ENCODE measurements at places on chromosomes 5 and 9.

DNA sequence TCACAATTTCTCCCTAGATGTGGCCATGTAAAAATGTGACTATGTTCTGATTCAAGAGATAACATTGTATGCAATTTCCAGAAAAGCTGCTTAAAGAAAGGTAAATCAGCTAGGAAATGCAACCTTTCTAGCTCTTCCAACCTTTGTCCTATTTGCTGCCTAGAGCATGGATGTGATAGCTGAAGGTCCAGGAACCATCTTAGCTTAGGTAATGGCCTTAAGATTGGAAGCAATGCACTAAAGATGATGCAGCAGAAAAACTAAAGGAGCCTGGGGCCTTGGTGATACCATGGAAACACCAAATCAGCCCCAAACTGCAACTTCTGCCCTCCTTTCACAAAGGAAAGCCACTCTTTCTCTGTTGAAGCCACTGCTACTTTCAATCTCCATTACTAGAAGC, 27.0 kb downstream of the CPLANE1 start:
- no peak for DNase-seq

GRCh38 chr9:129143031-129143927, 32.1 kb downstream of the PTPA start:
- peak; percentile 75 for DNase-seq

DNA sequence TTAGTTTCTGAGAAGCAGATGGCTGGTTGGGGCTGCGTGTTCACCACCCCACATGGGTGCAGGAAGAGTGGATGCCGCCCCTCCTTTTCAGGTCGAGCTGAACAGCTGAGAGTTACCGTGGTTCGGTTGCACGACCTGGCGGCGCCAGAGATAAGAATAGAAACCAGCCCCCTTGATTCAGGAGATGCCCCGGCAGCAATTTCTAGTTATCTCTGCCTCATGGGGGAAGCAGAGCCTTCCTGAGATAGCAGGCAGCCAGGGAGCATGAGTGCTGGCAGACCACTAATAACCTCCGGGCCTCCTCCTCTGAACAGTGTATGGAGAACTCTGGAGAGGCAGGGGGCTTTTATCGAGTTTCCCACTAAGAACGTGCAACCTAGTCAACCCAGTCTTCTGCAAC, 177.8 kb downstream of the NSG2 start:
- peak; percentile 73 for DNase-seq

- DNase-seq: no peak
Observed at GRCh38 chr5:125486634-125487033, 740.2 kb upstream of the ZNF608 start.

DNA sequence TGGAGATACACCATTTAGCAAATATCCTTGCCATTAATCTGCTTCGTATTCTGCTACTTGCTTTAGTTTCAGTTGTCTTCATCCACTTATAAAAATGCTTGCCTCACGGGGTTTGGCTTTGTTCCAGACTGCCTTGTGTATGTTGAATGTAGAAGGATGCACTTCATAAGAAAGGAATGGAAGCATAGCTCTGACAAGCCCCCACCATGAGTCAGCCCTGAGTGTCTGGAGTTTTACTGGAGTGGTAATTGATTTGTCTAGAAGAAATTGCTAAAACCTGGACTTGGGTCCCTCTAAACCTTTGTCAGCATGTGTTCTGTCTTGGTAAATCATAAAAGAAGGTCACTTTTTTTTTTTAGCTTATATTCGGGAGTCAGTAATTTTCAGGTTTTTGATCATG, 4.6 kb downstream of the TEX48 start:
- DNase-seq: peak; percentile 68

GRCh38 chr9:107685376-107685775, 195.8 kb upstream of the KLF4 start:
- DNase-seq: no peak

DNA sequence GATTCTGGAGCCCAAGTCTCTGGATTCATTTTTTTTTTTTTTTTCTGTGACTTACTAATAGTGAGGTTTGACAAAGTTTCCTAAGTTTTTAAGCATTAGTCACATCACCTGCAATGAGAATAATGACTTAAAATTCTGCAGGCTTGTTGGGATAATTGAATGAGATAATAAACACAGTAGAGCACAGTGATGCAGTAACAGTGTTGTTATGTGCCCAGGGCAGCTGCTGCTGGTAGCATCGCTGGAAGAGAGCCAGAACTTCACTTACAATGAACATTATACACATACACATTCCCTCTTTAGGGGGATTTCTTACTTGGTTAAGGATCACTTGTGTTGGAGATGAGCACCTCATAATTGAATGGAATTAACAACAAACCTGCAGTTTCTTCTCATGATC, 78.9 kb downstream of the ALDH7A1 start:
- peak; percentile 82 for DNase-seq

GRCh38 chr5:154601014-154601413, 123.0 kb upstream of the HAND1 start:
- no peak for DNase-seq

GRCh38 chr5:145999208-145999607, 62.8 kb downstream of the SH3RF2 start:
- no peak for DNase-seq

GRCh38 chr5:160488394-160489325, 67.0 kb downstream of the PTTG1 start:
- no peak for DNase-seq

DNA sequence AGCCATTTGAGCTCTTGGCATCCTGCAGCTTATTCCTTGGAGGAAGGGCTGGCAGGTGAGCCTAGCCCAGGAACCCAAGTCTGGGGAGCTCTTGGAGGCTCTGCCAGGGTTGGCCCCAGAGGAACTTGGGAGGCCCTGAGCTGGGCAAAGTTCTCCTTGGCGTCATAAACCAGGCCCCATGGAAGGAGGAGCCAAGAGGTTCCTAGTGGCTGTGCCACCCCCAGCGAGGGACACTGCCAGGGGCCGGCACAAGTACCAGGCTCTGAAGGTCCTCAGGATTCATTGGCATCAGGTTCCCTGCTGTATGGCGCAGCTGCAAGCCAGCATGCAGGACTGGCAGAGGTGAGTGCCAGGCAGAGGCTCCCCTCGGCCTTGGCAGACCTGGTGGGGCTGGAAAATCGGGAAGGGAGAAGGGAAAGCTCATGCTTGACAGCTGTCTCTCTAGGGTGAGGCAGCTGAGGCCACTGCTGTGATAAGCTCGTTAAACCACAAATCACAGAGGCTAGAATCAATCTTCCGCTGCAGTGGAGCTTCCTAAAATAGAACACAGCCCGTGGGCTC, 54.6 kb upstream of the SYNPO start:
- peak; percentile 75 for DNase-seq

DNA sequence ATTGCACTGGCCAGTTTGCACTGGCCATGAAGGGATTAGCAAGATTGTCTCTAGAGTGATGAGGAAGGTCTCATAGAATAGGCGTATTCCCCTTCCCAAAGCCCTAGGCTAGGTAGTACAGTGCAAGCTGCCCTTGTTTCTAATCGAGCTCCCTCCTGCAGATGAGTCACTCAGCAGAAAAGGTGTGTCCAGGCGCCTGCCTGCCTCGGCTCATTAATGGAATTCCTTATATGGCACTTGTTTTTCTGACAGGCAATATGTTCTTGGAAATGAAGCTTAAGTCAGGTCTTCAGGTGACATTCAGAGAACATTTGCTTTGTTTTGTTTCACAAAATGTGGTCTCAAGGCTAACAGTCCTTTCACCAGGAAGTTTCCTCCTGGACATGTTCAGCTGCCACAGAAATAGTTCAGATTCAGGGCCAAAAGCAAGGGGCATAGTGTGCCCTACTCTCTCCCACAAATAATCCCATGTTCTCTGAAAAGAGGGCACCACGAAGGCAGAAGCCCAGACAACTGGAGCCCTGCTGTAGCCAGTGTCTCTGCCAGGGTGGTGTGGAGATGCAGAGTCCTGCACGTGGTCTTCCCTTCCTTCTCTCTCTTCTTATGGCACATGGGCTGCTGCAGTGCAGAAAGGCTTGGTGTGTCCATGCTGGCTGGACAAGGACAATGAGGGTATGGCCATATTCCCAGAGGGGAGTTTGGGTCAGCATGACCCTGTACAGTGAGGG, 281.1 kb upstream of the MAP3K1 start:
- DNase-seq: no peak

DNA sequence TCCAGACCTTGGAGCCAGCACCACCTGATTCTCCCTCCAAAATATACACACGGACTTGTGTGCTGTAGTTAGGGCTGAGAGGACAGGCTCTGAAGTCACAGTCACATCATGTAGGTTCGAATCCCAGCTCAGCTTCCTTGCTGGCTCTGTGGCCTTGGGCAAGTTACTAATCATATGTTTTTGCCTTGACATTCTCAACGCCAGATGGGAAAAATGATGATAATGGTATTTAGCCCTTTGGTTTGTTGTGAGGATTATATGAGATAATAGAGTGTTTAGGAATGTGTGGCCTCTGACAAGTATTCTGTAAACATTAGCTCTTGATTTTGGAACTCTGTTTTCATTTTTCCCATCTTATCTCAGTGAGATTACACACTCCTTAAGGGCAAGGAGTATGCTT, 72.5 kb downstream of the PLAC8L1 start:
- DNase-seq: no peak

- DNase-seq: no peak
Observed at GRCh38 chr9:72633966-72634365, 112.6 kb downstream of the TMC1 start.

- no peak for DNase-seq
Observed at GRCh38 chr5:134268019-134268601, 42.2 kb upstream of the PPP2CA start.

DNA sequence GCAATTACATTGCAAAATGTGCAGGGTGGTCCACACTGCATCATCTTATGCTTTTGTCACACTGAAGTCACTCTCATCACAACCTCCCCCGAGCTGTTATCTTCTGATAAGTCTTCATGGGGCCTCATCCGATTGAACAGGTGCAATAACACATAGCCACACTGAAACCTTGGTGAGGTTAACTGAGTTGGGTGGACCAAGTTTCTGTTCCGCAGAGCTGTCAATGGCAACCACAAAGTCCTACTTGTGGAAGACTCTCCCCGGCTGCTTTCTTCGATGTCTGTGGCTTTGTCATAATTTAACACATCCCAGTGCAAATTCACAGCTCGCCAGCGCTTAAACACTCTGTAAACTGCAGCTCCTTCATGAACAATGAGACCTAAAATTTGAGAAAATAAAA, 112.2 kb downstream of the MARCHF11 start:
- no peak for DNase-seq

DNA sequence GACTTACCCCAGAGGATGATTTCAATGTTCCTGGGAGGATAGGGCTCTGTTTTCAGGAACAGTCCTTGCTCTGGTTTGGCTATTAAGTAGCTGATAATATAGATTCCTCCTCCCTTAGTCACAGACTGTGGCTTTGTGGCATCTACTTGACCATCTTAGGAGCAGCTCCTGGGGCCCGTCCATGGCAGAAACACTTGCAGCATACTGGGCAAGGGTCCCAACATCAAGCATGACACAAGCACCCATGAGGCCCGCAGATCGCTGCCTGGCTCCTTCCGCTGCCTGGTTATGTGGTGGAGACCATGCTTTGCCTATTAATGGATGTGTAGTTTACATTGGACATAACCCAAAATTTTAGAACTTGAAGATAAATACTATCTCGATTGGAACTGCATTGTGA, 170.1 kb downstream of the ICE1 start:
- DNase-seq: no peak

DNA sequence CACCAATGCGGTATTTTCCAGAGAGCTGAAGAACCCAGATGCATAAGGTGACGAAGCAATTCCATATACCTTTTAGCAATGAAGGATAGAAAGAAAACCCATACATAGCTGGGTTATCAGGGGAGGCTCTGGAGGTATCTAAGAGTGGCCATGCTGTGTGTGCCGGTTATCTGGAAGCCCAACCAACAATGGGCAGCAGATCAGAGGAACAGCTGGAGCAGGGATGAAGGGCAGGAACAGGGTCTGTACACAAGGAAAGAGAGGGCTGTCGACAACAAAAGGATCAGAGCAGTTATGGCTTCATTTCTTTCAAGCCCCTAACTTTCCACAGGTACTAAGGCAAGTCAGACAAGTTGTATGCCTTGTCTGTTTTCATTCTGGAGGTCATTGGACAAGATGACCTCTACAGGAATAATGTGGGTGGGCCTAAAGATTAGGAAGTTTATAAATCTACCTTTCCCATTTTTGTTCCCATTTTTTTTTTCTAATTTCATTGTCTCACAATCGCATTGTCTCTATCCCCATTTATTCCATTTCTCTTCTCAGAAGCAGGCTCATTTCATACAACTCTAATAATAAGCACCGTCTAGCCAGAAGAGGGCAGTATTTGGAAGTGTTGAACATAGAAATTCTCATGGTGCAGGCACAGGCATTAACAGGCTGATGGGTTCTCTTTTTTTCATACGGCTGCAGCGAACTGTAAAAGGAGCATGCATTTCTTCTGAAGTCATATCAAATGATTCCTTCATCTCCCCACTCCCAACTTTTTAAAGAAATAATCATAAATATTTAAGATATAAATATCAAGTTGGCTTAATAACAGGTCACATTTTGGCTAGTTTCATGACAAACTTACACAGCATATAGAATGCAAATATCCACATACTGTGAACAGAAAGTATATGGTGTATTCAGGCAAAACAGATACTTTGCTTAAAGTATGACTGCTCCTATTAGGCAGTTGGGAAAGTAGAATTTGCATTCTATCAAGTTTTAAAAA, 63.5 kb downstream of the ZNF474 start:
- DNase-seq: peak; percentile 83

- no peak for DNase-seq
Observed at GRCh38 chr5:620152-620551, 8.0 kb downstream of the CEP72 start.

GRCh38 chr9:137589441-137590122, 730 bp downstream of the ZMYND19 start:
- peak; percentile 14 for DNase-seq

- peak; percentile 78 for DNase-seq
Observed at GRCh38 chr9:33452828-33453271, 5.5 kb upstream of the AQP3 start.

- DNase-seq: no peak
Observed at GRCh38 chr5:117380316-117380715, 805.7 kb upstream of the SEMA6A start.

GRCh38 chr5:110377361-110377760, 349.1 kb downstream of the TMEM232 start:
- DNase-seq: no peak

- DNase-seq: no peak
Observed at GRCh38 chr5:149932445-149933350, 11.9 kb downstream of the PDE6A start.

DNA sequence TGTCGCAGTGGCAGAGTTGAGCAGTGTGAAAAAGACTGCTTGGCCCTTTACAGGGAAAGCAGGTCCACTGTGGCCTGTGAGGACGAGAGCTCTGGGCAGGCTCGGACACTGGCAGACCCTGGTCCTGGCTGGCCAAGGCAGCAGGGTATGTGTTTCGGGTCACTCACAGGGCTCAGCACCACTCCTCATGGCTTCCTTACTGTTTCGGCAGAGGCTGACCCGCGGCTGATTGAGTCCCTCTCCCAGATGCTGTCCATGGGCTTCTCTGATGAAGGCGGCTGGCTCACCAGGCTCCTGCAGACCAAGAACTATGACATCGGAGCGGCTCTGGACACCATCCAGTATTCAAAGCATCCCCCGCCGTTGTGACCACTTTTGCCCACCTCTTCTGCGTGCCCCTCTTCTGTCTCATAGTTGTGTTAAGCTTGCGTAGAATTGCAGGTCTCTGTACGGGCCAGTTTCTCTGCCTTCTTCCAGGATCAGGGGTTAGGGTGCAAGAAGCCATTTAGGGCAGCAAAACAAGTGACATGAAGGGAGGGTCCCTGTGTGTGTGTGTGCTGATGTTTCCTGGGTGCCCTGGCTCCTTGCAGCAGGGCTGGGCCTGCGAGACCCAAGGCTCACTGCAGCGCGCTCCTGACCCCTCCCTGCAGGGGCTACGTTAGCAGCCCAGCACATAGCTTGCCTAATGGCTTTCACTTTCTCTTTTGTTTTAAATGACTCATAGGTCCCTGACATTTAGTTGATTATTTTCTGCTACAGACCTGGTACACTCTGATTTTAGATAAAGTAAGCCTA, 15.7 kb downstream of the SQSTM1 start:
- no peak for DNase-seq

Measured in NCI-H82 (cell line).